ENCODE measurements at places on chromosomes 2 and 18.

DNA sequence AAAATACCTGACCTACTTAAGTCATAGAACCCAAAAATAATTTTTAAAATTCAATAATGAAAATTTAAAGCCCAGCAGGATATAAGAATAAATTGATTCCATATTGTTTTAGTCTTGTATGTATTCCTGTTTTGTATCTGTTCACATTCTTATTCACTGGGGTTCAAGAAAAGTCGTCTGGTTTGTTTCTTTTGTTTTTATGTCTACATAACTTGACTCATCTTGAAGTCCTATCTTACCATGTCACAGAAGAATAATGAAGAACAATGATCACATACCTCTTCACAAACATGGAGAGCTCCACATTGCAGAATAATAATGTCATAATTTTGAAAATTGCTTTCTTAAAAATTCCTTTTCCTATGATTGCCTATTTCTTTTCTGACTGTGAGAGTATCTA is 43.4 kb upstream of the LRP1B start:
- DNase-seq: no peak

GRCh38 chr18:3463051-3463450 is 13.1 kb downstream of the TGIF1 start:
- DNase-seq: no peak

DNA sequence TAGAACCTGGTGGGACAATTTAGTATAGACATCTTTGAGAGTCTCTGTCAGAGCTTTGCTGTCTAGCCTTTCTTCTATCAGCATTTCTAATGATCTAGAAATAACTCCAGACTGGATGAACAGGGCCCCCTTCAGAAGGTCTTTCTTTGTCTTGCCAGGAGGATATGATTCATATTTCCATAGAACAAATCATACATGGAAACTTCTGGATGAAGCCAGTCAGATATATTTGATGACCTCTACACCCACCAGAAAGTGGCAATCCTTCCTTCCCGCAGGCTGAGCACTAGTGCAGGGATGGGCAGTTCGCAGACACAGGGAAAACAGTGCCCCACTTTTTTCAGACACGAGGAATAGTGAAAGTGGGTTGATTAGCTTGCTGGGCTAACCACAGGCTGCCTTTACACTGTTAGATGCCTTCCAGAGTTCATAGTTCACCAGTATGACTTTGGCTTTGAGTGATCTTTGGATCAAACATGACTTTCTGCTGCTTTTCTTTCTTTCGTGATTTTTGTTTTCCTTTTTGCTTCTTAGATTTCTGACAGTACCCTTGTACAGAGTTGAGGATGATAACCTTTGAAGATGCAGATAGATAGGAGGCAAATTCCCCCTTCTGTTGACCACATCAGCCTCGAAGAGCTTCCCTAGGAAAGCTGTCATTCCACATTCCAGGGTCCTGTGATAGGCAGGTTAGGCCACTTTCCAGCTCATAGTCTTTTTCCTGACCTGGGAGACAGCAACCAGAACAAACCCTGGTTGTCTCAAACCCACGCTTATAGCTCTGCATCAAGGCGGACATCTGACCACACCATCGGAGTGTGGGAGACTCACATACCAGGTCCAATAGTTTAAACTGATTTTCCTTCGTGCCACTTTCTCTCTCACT is 237.0 kb downstream of the ZNF407 start:
- no peak for DNase-seq

- DNase-seq: no peak
Measured at GRCh38 chr2:64804651-64805050, 150.9 kb upstream of the SERTAD2 start.

- peak; percentile 29 for DNase-seq
Measured at GRCh38 chr2:216109962-216110614, 940 bp downstream of the XRCC5 start.

- DNase-seq: no peak
Measured at GRCh38 chr18:10838553-10838952, 310.8 kb downstream of the PIEZO2 start.

Data from NCI-H446 treated with DMSO at 0.1 percent for 48 hours (cell line).